Type B pancreatic cell (in vitro differentiated cells): ENCODE measurements at places on chromosomes 6 and 20. TPM values are rescaled to one million over a fixed set of nuclear protein-coding genes. Genes with fewer than 3 reads are reported as not detected.

Gene LRP11
- total RNA-seq = 56.6 and 66.4 TPM in 2 replicates

GRCh38 chr6:26404546-26404945 is 2.5 kb downstream of the BTN3A1 start:
- no peak for DNase-seq

GRCh38 chr6:46677314-46677654 is 10.4 kb upstream of the TDRD6 start:
- no peak for DNase-seq

DNA sequence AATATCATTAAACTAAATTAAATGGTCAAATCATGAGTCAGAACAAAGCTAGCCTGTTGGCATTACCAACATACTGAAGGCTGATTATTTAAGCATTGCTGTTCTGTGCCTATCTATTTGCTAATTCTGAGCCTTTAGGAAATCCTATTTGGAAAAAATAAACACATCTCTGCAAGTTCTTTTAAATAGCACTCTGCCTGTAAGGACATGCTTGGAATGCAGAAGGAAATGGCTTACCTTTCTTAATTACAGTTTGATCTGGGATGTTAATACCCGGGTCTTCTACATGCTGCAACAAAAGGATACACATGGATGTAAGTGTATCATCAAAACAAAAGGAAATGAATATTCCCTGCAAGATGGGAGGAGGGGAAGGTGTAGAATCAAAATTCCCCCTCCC is 8.3 kb downstream of the TFAP2A start:
- DNase-seq = no peak
